ENCODE measurements at places on chromosomes 11 and 22.

GRCh38 chr11:104073950-104074705, 37.7 kb downstream of the DDI1 start:
- DNase-seq: no peak

DNA sequence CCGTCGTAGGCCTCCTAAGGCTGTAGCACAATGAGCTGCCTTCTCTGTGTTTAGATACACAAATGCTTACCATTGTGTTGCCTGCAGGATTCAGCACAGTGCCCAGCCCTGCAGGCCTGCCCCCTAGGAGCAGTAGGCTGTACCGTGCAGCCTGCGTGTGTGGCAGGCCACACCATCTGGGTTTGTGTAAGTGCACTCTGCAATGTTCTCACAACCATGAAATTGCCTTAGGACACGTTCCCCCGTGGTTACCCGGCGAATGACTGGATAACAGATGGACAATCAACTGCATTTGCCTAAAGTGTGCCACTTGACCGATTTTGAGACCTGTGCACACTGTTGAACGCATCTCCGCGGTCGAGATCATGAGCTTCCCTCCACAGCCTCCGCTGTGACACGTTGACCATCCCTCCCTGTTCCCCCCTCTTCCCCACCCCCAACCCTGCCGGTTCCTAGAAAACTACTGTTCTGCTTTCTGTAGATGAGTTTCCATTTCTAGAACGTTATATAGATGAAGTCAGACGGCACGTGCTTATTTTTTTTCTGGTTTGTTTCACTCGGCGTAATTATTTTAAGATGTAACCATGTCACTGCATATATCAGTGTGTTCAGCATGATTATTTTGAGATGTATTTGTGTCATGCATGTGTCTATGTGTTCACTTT, 22.2 kb upstream of the CTSD start:
- no peak for DNase-seq

DNA sequence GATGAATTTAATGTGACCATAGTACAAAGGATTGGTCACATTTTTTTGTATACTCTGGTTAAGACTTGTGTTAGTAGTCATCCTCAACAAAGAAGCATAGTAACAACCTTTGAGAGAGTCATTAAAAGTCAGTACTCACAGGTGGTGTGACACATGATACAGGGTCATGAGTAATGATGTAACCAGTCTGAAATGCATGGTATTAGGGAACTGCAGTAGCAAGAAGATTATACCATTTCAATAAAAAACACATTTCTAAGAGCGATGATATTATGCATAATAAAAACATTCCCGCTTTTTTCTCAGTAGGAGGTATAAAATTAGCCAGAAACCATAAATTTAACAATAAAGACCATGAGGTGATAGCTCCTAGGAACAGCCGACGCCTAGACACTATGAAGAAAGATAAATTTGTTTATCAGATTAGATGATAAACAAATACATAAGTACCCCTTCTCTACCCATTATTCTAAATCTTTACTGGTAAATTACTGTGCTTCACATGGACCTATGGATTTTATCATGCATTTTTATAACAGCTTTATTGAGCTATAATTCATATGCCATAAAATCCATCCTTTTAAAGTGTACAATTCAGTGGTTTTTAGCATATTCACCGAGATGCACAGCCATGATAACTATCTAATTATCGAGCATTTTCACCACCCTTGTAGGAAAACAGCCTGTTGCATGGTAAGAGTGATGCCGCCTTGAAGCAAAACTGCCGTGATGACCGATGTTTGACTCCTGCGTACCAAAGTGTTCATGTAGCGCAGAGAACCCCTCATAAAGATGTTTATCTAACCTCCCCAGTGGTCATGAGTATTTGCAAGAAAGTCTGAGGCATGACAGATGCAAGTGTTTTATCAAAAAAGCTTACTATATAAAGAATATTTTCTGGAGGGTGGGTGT, 41.8 kb downstream of the TMPRSS5 start:
- no peak for DNase-seq

- no peak for DNase-seq
Measured at GRCh38 chr22:20782596-20783299, 8.8 kb downstream of the SERPIND1 start.

DNA sequence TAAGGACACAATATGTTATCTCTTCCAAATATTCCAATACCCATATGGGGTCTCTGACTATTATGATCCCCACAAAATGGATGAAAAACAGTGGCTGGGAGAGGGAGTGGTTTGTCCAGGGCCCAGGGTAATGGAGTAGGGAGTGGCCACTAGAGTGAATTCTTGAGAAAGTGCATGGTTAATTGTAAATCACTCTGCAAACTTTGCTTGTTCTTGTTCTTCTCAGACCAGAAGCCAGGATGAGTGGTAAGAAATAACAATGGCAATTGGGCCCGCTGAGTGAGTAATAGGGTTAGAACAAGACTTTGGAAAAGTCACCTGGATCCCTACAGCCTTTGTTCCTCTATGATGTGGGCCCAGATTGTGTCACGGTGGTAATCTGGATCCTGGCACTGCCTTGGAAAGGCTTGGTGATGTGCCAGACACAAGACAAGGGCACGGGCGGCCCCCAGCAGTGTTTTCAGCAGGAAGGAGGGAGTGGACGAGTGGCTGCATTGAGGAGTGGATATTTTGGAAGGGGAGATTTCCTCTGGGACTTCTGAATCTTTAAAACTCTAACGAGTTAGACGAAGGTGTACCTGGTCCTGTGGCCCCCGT, 18.2 kb upstream of the KIRREL3 start:
- DNase-seq: no peak

DNA sequence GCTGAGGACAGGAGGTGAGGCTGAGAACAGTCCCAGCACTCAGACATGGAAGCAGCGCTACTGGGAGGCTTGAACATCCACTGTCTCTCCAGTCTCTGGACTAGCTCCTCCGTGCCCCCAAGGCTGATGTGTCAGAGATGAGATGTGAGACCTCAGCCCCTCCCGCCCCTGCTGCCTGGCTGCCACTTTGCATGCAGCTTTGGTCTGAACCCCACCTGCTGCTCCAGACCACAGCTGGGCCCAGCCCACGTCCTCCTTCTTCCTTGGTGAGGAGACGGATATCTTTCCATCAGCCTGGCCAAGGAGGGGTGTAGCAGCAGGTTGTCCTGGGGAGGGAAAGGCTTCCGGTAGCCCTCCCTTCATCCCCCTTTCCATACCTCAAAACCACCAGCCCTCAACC, 148.0 kb upstream of the B3GAT1 start:
- no peak for DNase-seq

DNA sequence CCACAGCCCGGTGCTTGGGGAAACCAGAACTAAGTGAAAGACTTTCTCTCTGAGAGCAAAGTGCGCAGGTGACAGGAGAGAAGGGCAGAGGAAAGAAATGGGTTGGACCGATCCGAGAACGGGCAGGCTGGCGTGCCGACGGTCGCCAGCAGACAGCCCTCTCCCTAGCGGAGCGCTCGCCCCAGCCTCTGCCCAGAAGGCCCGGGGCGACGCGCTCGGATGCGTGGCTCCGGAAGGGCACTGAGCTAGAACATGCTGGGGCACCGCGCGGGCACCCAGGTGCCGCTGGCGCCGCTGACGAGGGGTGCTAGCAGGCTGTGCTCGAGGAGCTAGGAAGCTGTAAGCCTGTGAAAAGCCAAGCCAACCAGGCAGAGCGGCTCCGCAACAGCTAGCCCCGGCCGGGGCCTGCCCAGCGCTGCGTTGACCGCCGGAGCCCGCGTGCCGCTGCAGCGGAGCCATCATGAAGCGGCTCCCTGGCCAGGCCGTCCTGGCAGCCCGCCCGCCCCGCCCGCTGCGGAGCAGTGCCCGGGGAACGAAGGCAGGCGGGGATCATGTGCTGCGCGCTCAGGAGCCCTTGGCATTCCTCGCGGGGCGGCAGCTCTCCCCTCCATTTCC, 22.1 kb upstream of the RRAS2 start:
- DNase-seq: peak; percentile 12

DNA sequence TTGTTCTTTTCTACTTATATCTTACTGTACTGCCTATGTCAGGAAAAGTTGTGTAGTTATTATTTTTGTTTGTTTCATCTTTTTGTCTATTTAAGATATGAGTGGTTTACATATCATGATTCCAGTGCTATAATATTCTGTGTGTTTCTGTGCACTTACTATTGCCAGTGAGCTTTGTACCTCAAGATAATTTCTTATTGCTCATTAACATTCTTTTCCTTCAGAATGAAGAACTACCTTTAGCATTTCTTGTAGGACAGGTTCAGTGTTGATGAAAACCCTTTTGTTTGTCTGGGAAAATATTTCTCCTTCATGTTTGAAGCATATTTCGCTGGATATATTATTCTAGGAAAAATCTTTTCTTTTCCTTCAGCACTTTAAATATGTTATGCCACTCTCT, 452.7 kb upstream of the FAT3 start:
- no peak for DNase-seq

DNA sequence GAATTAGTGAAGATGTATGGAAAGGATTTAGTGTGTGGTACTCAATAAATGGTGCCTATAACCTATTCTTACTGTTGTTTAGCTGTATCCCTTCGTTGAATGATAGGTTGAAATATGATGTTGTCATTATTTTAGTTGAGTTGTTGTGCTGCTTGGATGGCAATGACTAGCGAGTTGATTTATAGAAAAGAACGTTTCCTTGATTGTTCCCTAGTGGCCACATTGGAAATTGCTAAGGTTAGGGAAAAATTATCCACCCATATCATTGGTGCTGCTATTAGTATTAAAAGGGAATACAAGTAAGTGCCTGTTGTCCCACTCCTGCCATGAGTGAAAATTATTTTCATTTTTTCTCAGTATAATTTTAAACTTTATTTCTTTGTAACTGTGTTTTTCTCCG, 14.5 kb downstream of the EMSY start:
- DNase-seq: no peak

- no peak for DNase-seq
Measured at GRCh38 chr11:11468954-11469353, 115.9 kb upstream of the CSNK2A3 start.

- DNase-seq: no peak
Measured at GRCh38 chr22:19841641-19842392, 12.9 kb downstream of the GNB1L start.

- DNase-seq: no peak
Measured at GRCh38 chr11:79342236-79342635, 98.6 kb downstream of the TENM4 start.
